ENCODE measurements at places on chromosomes 4 and X.

- DNase-seq = no peak
Measured at GRCh38 chr4:87339440-87339839, 16.8 kb upstream of the HSD17B13 start.

DNA sequence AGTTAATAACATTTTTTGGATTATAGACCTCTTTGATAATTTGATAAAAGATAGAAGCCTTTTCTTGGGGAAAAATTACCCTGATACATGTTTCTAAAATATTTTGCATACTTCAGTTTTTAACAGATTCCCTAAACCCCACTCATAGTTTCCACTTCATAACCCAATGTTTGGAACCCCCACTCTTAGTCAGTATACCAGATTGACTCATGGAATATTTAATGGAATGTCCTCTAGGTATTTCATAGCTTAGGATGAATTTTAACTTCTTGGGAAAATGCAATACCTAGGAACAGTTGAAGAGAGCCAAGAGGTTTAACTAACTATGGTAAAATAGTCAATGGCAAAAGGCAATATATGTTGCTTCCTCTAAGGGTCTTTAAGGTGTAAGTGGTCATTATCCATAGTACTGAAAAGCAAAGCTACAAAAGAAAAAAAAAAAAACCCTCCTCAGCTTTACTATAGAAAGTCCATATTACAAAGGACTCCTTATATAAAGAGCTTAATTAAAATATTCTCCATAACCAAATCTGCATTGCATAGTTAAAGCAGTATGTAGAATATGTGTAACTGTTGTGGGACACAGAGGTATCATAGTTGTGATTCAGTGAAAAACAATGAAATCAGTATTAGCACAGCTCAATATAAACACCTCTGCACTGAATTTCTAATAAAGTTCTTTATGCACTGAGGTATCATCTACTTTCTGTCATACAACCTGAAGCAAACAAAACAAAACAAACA is 159.9 kb downstream of the PCDH7 start:
- DNase-seq = no peak

DNA sequence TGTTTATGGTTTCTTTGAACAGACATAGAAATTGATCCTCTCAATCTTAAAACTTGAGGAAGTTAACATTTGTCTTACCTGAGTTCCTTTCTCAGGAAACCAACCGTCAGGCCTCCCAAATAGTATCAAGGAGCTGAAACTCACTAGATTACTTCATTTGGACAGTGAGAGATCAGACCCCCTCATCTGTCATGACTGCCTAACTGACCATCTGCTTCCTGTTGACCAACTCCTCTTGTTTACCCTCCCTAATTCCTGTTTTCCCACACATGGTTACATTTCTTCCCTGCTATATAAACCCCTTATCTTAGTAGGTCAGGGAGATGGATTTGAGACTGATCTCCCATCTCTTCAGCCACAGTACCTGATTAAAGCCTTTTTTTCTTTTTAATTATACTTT is 46.2 kb upstream of the NMU start:
- no peak for DNase-seq

GRCh38 chr4:120658772-120659171 is 263.8 kb downstream of the PRDM5 start:
- no peak for DNase-seq

DNA sequence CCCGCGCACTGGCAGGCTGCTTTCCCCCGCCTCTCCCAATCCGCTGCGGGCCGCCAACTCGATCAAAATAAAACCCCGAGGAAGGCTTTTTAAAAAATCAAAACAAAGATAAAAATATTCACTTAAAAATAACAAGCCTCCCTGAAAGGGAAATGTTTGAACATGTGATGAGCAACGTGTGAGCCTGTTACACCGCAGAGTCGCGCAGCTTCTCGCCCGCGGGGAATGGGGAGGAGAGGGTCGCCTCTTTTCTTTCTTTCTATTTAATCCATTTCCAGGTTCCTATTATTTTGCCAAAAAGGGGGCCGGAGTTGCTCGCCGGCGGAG is 326.0 kb upstream of the F9 start:
- DNase-seq = no peak

GRCh38 chr4:121654738-121655137 is 42.0 kb downstream of the ANXA5 start:
- no peak for DNase-seq

- DNase-seq = peak; percentile 31
Measured at GRCh38 chr4:139978692-139979091, 175.3 kb downstream of the MAML3 start.

DNA sequence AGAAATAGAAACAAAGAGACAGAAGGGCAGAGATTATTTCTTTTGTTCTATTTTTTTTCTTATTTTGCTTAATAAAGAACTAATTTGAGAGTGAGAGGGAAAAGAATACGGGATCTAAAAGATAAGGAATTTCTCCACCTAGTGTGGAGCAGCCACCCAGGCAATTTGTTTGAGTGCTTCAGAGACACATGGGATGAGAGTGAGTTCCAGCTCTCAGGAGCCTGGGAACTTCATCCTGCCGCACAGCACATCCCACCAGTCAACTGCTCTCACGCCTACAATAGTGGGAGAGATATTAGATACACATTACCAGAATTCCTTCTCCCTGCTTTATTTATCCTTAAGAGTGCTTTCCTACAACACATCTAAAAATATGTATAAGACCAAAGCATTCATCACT is 946.4 kb downstream of the PDHA2 start:
- no peak for DNase-seq

DNA sequence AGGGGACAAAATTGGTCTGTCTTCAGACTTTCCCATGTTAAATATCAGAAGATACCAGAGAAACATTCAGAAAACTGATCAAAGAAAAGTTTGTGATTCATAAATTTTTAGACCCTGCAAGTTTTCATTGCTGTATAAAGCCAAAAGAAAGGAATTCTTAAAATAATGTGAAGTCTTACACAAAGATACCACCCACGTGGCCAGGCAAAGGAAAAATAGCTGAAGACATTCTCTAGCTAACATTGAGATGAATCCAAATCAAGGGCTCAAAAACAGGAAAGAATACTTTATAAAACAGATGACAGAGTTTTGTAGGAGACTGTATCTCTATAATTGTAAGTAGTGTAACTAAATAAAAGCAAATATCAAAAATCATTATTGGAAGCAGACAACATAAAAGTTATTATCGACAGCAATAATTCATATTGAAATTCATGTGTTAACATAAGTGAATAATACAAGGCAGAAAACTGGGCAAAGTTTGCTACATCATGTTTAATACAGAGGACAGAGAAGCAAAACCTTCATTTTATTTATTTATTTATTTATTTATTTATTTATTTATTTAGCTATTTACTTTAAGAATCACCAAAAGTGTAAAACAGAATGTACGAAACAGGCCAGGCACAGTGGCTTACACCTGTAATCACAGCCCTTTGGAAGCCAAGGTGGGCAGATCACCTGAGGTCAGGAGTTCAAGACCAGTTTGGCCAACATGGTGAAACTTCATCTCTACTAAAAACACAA is 204.6 kb upstream of the SLIT2 start:
- no peak for DNase-seq

Data from NCI-H1092 treated with DMSO at 0.1 percent for 48 hours (cell line).